ENCODE measurements at places on chromosomes 5 and 9.

DNA sequence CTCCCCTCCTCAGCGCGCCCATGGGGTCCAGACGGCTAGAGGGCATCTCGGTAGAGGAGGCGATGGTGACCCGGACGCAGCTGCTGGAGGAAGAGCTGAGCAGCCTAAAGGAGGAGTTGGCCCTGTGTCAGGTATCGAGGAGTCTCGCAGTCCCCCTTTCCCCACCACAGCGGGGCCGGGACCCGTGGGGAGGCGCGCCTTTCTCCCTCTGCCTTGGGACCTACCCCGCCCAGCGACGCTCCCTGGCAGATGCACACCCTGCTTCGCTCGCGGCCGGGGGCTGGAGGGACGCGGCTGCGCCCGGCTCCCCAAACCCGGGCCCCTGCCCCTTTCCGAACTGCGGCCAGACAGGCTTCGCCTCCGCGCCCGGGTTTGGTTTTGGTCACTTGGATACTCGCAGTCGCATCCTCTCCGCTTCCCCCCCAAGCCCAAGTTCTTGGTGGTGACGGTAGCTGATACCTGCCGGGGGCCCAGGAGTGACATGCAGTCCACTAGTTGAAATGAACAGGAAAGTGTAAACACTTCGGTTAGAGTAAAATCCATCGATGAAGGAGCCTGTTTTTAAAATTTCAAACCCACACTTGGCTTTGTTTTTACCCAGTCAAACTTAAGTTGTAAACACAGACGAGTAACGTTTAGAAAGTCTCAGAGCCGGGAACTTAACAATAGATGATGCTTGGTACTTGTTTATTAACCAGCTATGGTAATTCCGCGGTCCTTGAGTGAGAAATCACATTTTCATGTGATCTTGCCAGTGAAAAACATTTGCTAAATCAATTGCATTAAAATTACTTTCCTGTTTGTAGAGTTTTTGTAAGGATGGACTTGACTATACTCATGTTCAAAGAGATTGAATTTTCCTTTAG lies 688 bp downstream of the CNTLN start:
- DNase-seq, result no peak

GRCh38 chr5:177301503-177302165 lies 1.9 kb downstream of the RAB24 start:
- no peak for DNase-seq

GRCh38 chr9:123322273-123323195 lies 33.5 kb upstream of the CRB2 start:
- peak; percentile 37 for DNase-seq

DNA sequence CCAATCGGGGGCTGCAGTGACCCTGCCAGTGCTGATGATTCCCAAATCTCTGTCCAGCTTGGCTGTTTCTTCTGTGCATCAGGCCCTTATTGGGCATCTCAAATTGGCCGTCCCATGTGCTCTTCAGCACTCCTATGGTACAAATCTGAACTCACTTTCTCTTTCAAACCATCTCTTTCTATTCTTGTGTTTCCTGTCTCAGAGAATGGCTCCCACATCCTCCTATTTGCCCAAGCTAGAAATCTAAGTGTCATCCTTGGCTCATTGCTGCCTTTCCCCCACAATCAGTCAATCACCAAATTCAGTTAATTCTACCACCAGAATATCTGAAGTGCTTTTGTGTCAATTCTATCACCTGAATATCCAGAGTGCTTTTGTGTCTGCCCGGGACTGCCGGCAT lies 336.6 kb downstream of the CWC27 start:
- DNase-seq, result no peak

DNA sequence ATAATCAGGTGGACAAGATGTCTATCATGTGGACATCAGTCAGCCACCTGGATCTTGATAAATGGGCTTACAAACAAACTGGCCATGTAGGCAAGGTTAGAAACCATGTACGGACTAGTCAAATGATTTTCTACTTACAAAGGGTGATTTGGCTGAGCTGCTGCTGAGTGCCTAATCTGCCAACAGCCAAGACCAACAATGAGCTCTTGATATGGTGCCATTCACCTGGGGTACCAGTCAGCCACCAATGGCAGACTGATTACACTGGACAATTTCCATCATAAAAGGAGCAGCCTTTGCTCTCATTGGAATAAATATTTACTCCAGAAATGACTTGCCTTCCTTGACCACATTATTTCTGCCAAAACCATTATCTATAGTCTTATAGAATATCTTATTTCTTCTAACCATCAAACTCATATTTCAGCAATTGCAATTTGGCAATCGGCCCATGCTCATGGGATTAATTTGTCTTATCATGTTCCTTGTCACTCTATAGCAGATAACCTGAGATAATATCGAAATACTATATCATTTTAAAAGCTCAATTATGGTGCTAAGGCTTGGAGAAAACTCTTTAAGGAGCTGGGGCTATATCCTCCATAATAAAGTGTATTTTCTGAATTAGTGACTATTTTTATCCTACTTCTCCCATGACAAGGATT lies 135.1 kb downstream of the SLC25A46 start:
- DNase-seq, result no peak

DNA sequence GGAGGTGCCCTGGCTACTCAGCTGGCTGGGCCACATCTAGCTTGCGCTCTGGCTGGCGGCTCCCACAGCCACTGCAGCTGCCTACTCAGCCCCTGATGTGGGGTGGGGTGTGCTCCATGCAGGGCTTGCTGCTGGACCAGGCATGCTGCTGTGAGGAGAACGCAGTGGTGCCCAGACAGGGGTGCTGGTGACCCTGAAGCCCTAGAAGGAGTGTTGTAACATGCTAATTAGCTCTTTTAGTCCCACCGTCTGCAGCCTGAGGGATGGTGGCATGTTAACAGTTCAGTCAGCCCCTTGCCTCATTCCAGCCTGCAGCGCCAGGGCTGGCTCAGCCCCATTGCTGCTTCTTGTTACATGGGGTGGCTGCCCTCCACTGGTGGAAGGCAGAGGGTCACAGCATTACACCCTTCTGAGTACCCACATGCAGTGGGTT lies 642.3 kb downstream of the DMRTA1 start:
- no peak for DNase-seq

DNA sequence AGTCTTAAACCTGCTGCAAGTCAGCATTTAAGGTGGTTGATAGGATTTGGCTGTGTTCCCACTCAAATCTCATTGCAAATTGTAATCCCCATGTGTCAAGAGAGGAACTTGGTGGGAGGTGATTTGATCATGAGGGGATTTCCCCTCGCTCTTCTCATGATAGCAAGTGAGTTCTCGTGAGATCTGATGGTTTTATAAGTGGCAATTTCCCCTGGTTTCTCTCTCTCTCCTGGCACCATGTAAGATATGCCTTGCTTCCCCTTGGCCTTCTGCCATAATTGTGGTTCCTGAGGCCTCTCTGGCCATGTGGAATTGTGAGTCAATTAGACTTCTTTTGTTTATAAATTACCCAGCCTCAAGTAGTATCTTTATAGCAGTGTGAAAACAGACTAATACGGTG lies 84.3 kb upstream of the SMC2 start:
- DNase-seq, result no peak

- DNase-seq, result no peak
Measured at GRCh38 chr5:114010362-114010761, 351.5 kb upstream of the KCNN2 start.

GRCh38 chr5:10595672-10596309 lies 31.9 kb downstream of the ANKRD33B start:
- no peak for DNase-seq

DNA sequence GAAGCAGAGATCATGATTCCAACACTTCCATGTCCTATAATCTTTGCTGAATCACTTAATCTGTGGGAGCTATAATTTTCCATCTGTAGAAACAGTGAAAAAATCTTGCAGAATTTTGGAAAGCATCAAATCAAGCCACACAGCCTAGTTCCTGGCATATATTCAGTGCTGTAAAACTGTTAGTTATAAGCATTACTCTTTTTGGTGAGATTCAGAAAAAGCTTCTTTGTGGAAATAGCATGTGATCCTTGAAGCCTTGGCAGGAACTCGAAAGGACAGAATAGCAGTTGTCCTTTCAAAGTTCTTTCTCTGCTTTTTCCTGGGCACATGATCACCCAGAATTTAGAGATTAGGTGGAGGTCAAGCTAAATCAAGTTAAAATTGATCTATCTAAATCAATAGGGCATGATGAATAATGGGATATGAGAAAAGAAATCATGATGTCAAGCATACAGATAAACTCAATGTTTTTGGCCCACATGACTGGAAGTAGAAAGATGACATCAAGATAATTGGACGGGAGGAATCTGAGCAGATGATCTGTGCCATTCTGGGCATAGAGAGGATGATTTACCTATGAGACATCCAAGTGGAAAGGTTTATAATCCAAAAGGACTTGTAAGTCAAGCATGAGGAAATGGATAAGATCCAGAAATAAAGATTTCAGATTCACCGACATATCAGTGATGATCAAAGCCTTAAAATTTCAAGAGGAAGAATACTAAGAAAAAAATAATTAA lies 73.1 kb downstream of the TMEM232 start:
- no peak for DNase-seq

DNA sequence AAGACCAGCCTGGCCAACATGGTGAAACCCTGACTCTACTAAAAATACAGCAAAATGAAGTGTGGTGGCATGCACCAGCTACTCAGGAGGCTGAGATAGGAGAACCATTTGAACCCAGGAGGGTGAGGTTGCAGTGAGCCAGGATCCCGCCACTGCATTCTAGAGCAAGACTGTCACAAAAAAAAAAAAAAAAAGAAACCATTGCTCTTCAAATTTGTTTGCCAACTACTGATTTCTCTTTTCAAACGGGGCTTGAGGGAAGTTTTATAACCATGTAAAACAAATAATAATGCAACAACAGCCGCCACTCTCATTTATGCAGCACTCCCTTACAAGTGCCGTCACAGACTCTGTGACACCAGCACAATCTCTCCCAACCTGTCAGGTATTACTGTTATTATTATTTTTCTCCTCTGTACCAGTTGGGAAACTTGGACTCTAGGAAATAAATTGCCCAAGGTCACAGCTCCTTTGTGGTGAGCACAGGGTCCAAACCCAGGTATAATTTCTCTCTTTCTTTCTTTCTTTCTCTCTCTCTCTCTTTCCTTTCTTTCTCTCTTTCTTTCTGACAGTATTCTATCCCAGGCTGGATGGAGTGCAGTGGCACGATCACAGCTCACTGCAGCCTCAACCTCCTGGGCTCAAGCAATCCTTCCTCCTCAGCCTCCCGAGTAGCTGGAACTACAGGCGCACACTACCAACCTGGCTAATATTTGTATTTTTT lies 25.4 kb downstream of the SERINC5 start:
- no peak for DNase-seq

DNA sequence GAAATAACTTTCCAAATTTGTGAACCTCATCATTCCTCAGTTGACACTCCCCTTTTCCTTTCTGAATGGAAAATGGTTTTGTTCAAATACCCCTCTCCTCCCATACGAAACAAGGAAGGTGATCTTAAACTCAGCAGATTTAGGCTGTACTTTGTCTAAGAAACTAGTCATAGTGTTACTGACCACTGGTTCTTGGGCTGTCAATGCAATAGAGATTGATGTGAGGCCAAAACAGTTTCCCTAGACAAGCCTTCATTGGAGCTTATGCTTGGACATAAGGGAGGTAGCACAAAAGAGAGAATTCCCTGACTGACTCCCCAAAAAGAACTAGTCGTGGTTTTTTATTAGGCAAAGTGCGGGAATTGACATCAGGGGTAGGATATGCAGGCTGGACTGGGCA lies 5.3 kb upstream of the LNPEP start:
- DNase-seq, result no peak

- no peak for DNase-seq
Measured at GRCh38 chr5:122312591-122313406, 762 bp downstream of the SNCAIP start.

- no peak for DNase-seq
Measured at GRCh38 chr9:24552526-24553182, 7.0 kb upstream of the IZUMO3 start.

DNA sequence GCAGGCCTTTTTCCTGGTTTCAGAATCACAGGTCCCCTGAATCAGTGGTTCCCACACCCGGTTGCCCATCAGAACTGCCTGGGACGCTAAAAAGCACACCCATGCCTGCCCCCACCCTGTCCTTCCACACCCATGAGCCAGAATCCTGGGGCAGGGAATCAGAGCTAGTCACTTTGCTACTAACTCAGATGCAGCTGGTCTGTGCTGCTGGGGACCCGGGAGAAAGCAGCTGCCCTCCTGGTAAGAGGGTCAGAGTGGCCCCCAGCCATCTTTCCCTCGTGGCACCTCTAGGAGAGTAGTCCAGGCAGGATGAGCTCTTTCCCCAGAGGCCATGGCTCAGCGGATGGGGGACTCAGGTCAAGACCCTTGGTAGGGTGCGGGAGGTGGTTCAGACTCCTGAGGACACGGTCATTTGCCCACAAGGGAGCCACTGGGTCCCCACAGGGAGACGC lies 11.3 kb upstream of the NUP214 start:
- no peak for DNase-seq

GRCh38 chr5:138963763-138964371 lies 88.7 kb upstream of the LRRTM2 start:
- DNase-seq, result no peak

Measured in central memory CD8-positive, alpha-beta T cell (primary cell).